ENCODE measurements at places on chromosomes 6 and 20. TPM values are rescaled to one million over a fixed set of nuclear protein-coding genes. Genes with fewer than 3 reads are reported as not detected.

DNA sequence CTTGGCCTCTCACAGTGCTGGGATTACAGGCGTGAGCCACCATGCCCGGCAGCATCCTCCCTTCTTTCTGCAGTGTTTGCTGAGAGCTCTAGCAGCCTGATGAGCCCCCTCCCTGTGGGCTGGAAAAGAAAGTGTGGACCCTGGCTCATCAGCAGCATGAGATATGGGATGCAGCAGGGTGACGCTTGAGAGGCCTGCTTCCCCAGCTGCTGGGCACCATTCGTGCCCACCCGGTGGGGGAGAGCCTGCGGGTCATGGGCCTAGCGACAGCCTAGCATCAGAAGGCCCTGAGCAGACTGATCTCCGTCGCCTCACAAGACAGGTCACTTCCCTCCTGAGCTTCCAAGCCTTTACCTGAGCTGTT lies 16.0 kb upstream of the CCDC167 start:
- no peak for DNase-seq

GRCh38 chr20:33821270-33821836 lies 10.2 kb downstream of the CHMP4B start:
- DNase-seq, result no peak

Gene CTCFL
- total RNA-seq, result not detected

GRCh38 chr20:42183147-42183546 lies 565.0 kb upstream of the CHD6 start:
- no peak for DNase-seq

GRCh38 chr6:16812993-16813392 lies 51.7 kb upstream of the ATXN1 start:
- DNase-seq, result no peak

DNA sequence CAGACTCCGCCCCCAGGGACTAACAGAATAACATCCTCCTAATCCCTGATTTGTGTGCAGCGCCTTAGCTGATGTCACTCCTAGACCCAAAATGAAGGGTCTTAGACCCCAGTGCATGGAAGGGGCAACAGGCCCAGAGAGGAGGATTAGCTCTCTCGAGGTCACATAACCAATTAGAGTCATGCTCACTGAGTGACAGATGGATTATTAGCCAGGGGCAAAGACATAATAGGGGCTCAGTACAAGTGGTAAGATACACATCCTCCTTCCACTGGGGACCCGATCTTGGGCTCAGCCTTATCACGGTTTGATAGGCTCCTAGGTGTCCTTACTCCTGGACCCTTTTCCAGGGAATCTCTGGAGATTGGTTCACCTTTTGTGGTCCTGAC lies 858 bp downstream of the TP53INP2 start:
- no peak for DNase-seq

GRCh38 chr20:8074931-8075330 lies 55.4 kb upstream of the TMX4 start:
- no peak for DNase-seq

GRCh38 chr6:154229786-154230185 lies 126.8 kb downstream of the IPCEF1 start:
- no peak for DNase-seq

- DNase-seq, result peak; percentile 53
Observed at GRCh38 chr6:125974214-125974866, 12.0 kb upstream of the TRMT11 start.

Gene SYNJ2
- total RNA-seq, result 24.7 TPM

- DNase-seq, result peak; percentile 45
Observed at GRCh38 chr6:34246563-34247391, 2.0 kb downstream of the SMIM29 start.

All from dermis microvascular lymphatic vessel endothelial cell (primary cell).